ENCODE measurements at places on chromosomes 16 and 17. TPM values are rescaled to one million over a fixed set of nuclear protein-coding genes. Genes with fewer than 3 reads are reported as not detected.

SMCR8 gene
- 25.0 TPM for total RNA-seq

FN3K gene
- 4.2 TPM for total RNA-seq

GPR142 gene
- not detected for total RNA-seq

RNF43 gene
- 0.07 TPM for total RNA-seq

TEKT1 gene
- not detected for total RNA-seq

P2RX5 gene
- 39.4 TPM for total RNA-seq

DOC2B gene
- total RNA-seq = not detected

ATP2C2 gene
- not detected for total RNA-seq

DNAH3 gene
- not detected for total RNA-seq

CCDC137 gene
- total RNA-seq = 30.2 TPM

NXPH3 gene
- total RNA-seq = not detected

HS3ST6 gene
- not detected for total RNA-seq

IKZF3 gene
- 33.1 TPM for total RNA-seq

FZD2 gene
- total RNA-seq = not detected

ST6GALNAC1 gene
- total RNA-seq = 1.4 TPM

PERCC1 gene
- not detected for total RNA-seq

NOS2 gene
- not detected for total RNA-seq

CCL1 gene
- 0.87 TPM for total RNA-seq

ZNF646 gene
- 33.3 TPM for total RNA-seq

TM4SF5 gene
- not detected for total RNA-seq

All from activated CD4-positive, alpha-beta T cell treated with anti-CD3 and anti-CD28 coated beads, Interleukin-2, amount 10 ng/mL, durations not matched to agents 7 days and 5 days (primary cell).